CD4-positive, alpha-beta T cell (primary cell): ENCODE measurements at places on chromosomes 2 and 18.

DNA sequence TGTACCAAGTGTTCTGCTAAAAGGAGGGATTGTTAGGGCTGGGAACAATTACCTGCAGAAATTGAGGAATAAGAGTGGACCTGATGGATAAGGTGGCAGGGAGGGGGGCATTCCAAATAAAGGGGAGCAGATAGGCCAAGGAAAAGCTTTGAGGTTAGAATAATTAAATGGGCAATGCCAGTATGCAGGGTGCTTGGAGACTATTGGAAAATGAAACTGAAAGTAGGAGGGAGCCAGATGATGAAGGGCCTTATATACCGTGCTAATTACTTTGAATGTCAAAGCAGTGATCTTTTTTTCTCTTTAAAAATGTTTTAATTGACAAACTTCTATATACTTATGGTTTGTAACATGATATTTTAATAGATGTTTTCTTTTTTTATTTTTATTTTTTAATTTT, 42.9 kb downstream of the MMADHC start:
- no peak for DNase-seq

- DNase-seq: no peak
Observed at GRCh38 chr2:30026091-30027055, 105.0 kb upstream of the ALK start.

DNA sequence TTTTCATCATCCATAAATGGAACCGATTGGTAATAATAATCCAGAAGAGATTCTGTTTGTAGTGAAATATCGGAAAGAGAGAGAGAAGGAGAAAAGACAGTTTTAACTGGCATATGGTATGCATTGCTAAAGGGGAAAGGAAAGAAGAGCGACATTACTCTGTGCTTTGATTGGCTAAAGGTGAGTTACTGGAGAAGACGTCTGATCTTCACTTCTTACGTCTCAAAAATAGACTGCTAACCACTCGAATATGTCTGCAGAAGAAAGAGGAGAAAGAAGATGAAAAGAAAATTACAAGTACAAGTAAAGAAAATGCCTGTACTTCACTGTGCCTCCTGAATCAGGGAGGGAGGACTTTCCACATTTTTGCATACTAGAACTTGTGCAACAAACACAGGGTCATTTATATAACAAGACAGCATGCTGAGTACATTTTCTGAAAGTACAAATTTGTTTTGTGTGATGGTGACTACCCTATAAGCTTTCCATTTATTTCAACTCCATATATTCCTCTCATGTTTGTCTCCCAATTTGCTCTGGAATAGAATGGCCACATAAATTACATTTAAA, 787.2 kb downstream of the RNF144A start:
- DNase-seq: no peak

GRCh38 chr2:173588931-173589369, 234.3 kb downstream of the CDCA7 start:
- DNase-seq: no peak

DNA sequence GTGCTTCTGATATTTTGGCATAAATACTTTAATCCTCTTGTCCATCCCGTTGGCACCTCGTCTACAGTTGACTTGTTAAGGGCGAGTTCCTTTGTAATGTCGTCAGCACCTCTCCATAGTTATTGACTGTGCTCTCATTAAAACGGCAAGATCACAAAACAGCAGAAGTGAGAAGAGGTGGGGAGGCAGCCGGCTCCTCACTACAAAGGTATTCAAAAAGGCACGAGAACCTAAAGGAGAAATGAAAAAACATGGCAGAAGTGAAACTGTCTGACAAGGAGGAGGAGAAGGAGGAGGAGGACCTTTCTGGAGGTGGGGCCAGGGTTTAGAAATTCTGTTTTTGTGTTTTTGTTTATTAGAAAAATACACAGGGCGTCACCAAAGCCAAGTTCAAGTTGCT, 235.6 kb downstream of the BCL11A start:
- DNase-seq: no peak

DNA sequence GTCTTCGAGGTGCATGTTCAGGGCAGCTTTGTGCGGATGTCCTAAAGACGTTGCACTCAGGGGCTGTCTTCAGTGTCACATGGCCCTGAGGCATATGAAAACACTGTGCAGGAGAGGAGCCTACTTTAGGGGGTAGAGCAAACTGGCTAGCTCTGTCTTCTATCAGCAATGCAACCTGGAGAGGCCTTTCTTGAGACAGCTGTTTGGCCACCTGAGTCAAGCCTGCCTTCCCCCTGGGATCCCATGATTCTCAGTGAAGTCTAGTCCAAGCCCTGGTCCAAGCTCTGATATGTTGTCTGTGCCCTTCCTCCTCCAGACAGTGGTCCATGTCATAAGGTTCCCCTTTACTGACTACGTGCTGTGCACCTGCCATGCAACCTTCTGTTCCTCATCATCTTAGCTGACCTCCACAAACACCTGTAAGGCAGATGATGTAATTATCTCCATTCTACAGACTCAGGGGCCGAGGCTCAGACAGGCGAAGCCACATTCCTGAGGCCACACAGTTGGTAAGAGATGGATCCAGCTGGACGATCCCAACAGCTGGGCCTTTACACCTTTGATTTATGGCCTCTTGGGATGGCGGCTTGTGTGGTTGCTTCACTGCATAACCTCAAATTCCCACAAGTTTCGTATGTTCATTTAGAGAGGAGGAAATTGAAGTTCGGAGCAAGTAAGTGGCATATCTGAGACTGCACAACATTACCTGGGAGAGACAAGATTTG, 109.9 kb downstream of the COPS8 start:
- DNase-seq: no peak

GRCh38 chr2:120293096-120294007, 40.7 kb downstream of the RALB start:
- DNase-seq: no peak

GRCh38 chr2:30612371-30612770, 165.3 kb downstream of the LCLAT1 start:
- no peak for DNase-seq

DNA sequence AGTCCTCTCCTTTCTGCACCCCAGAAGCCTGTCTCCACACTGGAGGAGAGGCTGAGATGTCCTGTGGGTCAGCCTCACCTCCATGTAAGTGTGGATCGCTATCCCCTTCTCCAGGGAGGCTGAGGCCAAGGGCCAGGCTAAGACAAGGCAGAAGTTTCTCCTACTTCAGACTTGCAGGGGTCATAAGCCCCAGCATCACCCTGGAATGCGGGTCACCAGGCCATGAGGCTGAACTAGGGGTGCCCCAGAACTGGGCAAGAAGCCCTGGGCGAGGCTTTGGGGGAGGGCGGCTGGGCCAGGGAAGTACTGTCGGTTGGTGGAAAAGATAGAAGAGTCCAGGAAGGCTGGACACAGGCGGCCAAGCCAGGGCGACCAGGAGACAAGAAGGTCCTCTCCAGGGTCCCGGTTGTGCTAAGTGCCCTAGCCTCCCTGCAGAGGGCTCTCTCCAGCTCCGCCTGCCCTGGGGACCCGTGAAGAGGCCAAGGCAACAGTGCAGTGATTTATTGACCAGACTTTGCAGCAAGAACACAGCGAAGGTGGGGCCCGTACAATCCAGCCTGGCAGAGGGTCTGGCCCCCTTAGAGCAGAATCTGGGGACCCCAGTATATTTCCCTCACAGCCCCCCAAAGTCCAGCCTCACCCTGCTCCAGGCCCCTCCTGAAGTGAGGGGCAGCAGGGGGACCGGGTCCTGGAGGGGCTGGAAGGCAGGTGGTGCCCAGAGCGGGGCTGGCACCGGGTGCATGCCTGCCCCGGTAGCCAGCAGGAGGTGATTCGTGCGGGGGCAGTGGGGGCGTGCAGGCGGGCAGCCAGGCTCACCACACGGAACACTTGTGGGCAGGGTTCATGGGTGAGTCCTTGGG, 8.1 kb downstream of the ECEL1 start:
- no peak for DNase-seq

- no peak for DNase-seq
Observed at GRCh38 chr2:10465910-10466309, 17.8 kb upstream of the ODC1 start.

GRCh38 chr18:73670524-73670923, 477.1 kb downstream of the FBXO15 start:
- no peak for DNase-seq

DNA sequence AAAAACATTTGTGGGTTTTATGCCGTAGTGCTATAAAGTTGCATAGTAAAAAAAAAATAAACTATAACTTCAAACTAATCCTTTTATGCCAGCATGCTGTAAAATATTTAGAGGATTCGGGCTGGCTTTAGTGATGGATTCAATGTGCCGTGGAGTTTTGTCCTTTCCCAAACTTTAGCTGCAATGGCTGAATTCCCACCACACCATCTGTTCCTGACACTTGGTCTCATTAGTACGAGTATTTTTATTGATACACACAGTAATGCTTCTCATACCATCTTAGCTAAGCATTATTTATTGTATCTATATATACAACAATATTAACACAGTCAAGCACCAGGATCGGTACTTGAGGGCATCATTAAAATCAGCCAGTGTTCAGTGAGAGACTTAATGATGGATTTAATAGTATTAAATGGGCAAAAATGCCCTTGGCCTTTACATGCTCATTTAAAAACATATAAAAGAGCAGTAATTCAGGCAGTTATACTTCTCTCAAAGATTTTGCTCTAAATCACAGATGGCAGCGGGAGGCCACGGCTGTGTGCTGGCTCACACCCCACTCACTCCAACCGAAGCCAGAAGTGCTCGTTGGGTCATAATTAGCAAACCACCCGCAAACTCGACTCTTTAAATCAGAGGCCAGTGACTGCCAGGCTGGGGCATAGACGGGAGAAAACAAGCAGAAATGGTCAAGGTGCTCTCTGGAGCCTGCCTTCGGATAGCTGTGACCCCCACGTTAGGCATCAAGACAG, 297.0 kb upstream of the REV1 start:
- no peak for DNase-seq

- no peak for DNase-seq
Observed at GRCh38 chr2:77484026-77484425, 38.1 kb downstream of the LRRTM4 start.

DNA sequence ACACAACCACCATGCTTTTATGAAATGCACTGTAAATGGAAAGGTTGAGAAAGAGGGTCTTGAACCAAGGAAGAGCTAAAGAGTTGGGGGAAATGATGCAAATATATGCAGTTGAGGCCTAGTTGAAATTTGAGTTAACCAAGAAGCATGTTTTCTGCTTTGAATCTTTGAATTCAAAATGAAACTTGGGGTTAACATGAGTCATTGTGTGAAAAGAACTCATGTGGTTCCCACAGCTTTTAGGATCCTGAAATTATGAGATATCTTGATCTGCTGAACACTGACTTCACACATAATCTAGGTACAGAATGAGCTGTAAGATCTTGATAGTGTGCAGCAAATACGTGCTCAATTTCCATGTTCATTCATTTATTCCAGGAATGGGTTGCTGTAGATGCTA, 422.9 kb upstream of the TRIB2 start:
- no peak for DNase-seq

- no peak for DNase-seq
Observed at GRCh38 chr2:122681626-122682025, 926.2 kb downstream of the TSN start.

GRCh38 chr18:51278045-51278649, 80.7 kb upstream of the MEX3C start:
- DNase-seq: no peak

DNA sequence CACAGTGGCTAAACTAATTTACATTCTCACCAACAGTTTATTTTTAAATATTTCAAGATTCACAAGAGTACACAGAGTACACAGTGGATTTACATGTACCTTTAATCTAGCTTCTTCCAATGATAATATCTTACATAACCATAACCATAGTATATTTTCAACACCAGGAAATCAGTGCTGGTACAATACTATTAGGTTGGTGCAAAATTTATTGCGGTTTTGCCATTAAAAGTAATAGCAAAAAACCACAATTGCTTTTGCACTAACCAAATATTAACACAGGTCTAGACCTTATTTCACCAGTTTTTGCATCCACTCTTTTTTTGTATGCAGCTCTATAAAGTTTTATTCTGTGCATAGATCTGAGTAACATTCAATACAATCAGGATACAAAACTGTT, 163.0 kb downstream of the SCG2 start:
- DNase-seq: no peak

GRCh38 chr2:102294802-102295489, 16.4 kb upstream of the IL1RL1 start:
- DNase-seq: no peak

GRCh38 chr2:26605195-26605998, 35.8 kb downstream of the CIB4 start:
- peak; percentile 8 for DNase-seq

DNA sequence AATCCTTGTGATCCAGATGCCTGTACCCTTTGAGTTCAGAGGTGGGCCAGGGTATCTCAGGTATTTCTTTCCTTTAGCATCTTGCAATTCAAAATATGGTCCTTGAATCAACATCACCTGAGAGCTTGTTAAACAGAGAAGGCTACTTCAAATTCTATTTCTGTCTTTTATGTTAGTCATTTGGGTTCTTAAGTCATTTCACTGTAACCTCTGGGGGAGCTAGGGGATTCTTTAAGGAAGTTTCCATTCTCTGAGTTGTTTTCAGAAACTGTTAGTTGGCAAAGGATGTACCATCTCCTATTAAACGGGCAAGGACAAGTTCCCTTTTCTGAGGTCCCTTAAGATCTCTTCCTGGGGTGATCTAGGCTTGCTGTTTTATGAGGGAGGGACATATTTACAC, 16.6 kb downstream of the CFLAR start:
- DNase-seq: no peak

DNA sequence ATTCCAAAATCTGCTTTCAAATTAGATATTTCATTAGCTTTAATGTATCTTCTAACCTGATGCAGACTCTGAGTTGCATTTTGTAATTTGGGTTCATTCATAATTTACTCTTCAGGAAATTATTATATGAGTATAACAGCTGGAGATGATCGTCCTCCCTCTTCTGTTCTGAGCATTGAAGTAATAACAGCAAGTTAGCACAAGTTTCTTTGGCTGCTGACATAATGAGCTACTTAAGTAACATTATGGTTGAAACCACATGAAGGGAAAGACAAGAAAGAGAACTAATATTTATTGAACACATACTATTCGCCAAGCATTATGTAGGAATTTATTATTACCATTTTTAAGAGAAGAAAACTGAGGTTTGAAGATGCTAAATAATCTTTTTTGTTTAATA, 75.1 kb downstream of the CPO start:
- DNase-seq: no peak

GRCh38 chr18:26901020-26901419, 35.5 kb upstream of the AQP4 start:
- DNase-seq: no peak

- DNase-seq: no peak
Observed at GRCh38 chr2:74740741-74741431, 86.8 kb downstream of the SEMA4F start.

DNA sequence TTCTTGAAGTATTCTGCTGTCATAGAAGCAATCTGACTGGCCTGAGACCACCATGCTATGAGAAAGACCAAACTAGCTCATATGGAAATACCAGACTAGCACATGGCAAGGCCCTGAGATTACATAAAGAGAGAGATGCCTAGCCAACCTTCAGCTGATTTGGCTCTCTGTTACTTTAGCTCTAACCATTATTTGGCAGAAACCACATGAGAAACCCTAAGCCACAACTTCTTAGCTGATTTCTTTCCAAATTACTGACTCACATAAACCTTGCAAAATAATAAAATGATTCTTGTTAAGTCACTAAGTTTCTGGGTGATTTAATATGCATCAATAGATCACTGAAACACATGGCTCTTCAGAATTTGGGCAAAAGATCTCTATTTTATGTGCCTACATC, 295.0 kb upstream of the ZNF521 start:
- DNase-seq: no peak

- DNase-seq: no peak
Observed at GRCh38 chr18:70024829-70025228, 77.2 kb upstream of the CD226 start.

- no peak for DNase-seq
Observed at GRCh38 chr2:100603948-100604633, 41.3 kb downstream of the PDCL3 start.
